ENCODE measurements at places on chromosomes 4 and X.

GRCh38 chr4:159107203-159107925 lies 4.5 kb downstream of the RAPGEF2 start:
- no peak for DNase-seq

- no peak for DNase-seq
Observed at GRCh38 chrX:129693354-129693753, 38.6 kb upstream of the APLN start.

- DNase-seq = no peak
Observed at GRCh38 chr4:119068529-119068962, 67.1 kb upstream of the MYOZ2 start.

DNA sequence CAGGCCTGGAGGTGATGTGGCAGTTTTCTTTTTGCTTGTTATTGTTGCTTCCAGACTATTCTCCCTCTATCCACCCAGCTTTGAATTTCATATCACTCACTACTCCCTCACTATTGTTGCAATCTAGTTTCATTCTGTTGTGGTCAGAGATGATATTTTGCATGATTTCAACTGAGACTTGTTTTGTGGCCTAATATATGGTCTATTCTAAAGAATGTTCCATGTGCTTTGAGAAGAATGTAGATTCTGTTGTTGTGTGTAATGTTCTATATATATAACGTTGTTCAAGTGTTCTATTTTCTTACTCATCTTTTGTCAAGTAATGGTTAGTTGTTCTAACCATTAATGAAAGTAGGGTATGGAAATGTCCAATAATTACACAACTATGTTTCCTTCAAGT lies 59.0 kb downstream of the THOC2 start:
- no peak for DNase-seq

DNA sequence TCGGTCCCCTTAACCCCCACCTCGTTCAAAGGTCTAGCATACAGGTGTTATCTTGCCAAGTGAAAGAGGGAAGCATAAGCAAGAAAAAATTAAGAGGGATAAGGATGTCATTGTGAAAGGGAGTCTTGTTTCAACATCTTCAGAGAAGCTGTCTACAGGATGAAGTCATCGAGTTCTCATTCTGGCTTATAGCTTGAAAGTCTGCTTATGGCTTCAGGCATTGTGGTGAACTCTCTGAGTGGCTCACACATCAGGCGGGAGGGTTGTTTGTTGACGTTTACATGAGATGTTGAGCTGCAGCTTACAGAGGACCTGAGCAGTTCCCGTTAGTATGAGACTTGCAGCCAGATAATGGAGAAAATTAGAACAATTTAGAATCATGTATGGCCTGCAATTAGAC lies 16.6 kb downstream of the MAGEA9B start:
- no peak for DNase-seq

DNA sequence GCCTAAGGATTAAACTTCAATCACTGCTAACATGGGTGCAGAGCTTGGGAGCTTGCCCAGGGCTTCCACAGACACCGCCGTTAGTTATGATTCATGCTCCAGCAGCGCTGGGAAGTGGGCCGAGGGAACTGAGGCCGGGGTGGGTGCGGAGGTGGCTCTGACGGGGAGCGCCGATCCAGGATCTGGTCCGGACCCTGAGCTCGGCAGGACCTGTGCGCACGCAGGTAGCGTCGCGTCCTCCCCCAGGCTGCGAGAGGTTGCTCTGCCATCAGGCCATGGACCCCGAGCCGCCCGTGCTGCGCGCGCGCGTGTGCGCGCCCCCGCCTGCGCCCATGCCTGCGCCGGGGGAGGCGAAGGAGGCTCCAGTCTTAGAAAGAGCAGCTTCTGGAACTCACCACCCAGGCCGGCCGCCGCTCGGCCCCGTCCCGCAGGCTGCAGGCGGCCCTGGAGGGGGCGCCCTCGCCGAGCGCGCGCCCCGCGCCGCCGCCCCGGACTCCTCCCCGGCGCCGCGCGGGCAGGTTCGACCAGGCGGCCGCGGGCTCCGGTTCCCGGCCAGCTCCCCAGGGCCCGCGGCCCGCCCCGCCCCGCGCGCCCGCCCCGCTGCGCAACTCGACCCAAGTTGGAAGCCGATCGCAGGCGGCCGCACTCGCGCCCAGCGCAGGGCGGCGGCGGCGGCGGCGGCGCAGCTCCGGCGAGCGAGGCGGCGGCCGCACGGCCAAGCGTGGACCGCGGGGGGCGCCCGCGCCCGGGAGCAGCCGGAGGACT lies 732 bp upstream of the ADRA2C start:
- peak; percentile 18 for DNase-seq

GRCh38 chrX:18620349-18620748 lies 51.6 kb downstream of the RS1 start:
- no peak for DNase-seq

DNA sequence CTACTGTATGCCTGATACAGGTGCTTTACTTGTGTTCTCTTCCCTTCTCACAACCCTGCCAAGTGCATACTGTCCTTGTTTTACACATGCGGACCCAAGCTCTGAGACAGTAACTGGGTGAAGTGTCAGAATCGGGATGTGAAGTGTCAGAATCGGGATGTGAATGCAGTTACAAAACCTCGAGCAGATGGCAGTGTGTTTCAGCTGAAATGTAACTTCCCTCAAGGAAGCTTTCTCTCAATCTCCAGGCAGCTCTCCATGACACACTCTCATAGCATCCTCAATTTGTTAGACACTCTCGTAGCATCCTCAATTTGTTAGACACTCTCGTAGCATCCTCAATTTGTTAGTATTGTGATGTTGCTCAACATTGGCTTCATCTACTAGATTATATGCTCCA lies 1.1 kb upstream of the HPSE start:
- no peak for DNase-seq

GRCh38 chr4:22062676-22063075 lies 114.1 kb upstream of the KCNIP4 start:
- no peak for DNase-seq

DNA sequence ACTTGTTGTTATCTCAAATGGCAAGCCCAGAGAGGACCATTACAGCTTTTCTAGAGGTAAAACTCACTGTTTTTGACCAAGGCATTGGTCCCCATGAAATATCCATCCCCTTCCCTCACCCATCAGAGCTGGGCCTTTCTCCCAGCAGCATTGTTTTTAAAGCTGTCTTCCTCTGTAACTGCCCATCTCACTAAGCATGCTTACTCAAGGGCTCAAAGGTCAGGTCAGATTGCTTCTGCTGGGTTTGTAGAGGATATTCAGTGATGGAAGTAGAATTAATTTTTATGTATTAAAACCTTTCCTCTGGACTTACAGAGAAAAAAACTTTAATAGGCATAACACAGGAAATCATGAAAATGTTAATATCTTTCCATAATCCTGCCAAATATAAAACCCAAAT lies 11.1 kb downstream of the TEX13A start:
- DNase-seq = no peak

DNA sequence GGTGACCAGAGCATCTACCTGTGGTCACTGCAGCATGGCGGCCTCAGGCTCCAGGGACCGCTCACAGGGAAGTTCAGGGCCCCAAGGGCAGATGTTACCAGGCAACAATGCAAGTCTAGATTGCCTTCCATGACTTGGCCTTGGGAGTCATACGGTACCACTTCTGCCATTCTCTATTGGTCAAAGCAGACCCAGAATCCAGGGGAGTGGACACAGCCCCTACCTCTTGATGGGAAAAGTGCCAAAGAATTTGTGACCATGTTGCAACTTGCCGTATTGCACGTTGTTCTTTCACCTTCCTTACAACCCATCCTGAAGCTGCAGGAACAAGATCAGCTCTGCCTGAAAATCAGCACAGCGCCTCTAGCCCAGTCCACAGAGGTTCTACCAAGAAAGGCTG lies 111.1 kb downstream of the IRF2 start:
- no peak for DNase-seq

- no peak for DNase-seq
Observed at GRCh38 chrX:28638775-28639174, 51.5 kb downstream of the IL1RAPL1 start.

- no peak for DNase-seq
Observed at GRCh38 chr4:169383724-169384123, 113.0 kb upstream of the SH3RF1 start.

DNA sequence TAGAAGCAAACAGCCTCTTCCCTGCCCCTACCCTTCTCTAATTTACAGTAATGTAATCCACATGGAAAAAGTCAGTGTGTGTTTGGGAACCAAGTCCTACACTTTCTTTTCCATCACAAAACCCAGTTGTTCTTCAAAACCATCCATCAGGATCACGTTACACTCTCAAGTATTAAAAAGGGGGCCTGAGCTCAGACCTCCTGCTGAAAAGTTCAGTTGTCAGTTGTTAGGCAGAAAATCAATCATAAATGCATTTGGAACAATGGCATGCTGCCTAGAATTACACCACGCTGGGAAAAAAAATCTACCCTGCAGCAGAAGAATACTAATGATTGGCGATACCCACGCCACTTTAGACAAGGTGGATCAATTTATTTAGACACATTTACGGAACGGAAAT lies 236.5 kb downstream of the PARM1 start:
- no peak for DNase-seq

DNA sequence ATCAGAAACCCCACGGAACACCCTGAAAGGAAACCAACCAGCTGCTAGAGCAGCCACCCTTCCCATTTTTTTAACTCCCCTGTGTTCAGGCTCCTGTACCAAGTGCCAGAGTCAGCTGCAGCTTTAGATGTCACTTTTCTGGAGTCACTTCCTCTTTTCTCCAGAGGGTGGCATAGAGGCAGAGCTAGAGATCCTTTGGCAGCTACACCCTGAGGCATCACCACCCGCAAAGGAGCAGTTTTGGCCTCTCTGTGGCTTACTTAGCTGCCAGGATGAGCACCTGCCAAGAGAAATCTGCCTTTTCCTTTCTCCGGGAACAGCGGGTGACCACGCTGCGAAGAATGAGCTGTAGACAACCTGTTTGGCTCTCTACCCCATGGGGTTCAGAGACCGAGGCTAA lies 58.0 kb upstream of the CHRDL1 start:
- DNase-seq = no peak

GRCh38 chrX:49233887-49234555 lies 881 bp upstream of the CACNA1F start:
- no peak for DNase-seq
